ENCODE measurements at places on chromosomes 13 and 19. TPM values are rescaled to one million over a fixed set of nuclear protein-coding genes. Genes with fewer than 3 reads are reported as not detected.
A peak's percentile ranks its signal among the peaks of the same experiment; 100 is the strongest.

- DNase-seq, result no peak
These were observed 487 bp downstream of the RPS5 start for GRCh38 chr19:58387338-58388174.

The FLT3LG gene
- 6.8 TPM for total RNA-seq

The MCEMP1 gene
- total RNA-seq, result not detected

GRCh38 chr19:7783991-7784423, 21.0 kb downstream of the CLEC4M start:
- DNase-seq, result peak; percentile 20

DNA sequence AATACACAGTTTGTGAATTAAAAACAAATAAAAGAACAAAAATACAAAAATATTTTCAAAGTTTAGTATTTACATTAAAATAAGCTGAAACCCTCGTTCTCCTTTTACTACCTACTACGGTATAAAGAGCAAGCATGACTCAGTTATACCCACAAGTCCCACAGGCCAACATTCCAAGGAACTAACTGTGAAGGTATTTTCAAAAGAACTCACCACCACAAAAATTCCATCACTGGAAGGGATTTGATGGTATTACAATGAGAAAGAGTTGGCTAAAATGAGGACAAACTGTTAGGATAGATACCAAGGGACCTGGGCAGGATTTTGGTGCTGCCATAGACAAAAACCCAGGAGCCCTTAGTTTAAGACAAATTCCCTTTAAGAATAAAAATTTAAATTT, 122.7 kb downstream of the TBC1D4 start:
- peak; percentile 93 for DNase-seq

The ZNF534 gene
- 0.33 TPM for total RNA-seq

- DNase-seq, result no peak
These were observed 312 bp downstream of the GSK3A start for GRCh38 chr19:42242069-42242511.

DNA sequence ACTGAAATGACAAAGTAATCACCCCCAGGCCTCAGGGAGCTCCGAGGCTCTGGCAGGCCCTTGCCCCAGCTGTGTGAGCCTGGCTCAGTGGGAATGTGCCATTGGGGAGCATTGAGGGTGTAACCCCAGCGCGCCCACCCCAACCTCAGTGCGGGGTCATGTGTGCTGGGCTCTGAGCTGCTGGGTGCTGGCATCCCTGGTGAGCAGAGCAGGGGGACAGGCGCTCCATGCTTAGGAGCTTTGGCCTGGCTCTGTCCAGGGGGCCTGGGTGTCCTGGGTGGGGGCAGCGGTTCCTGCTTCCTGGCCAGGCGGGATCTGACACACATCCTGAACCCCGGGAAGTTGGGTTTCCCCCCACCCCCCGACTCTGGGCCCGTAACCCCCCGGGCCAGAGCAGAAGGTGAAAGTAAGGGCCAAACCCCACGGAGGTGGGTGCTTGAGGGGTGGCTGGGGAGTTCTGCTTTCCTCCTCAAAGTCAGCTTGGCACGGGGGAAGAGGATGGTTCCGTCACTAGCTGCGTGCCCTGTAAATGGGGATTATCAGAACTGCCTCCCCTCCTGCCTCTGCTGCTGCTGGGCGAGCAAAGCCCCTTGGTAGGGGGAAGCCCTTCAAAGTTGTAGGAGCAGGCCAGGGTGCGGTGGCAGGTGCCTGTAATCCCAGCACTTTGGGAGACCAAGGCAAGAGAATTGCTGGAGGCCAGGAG, 1.7 kb downstream of the LRP3 start:
- no peak for DNase-seq

- no peak for DNase-seq
These were observed 89.5 kb upstream of the SPATA13 start for GRCh38 chr13:24071016-24071415.

DNA sequence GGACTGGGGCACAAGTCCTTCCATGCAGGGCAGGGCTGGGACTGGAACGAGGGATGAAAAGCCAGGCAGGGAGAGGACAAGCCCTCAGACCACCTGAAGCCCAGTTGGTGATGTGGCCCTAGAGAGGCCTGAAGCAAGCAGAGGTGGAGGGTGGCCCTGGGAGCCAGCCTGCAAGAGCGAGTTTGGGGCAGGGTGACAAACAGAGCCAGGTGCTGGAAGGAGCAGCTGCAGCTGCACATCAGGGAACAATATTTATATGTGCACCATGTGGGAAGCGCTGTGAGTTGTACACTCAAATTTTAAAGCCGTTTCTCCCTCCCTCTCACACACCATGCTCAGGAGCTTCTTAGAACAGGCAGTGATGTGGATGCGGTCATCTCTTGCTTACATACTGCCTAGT, 67.8 kb downstream of the FGF9 start:
- no peak for DNase-seq

- no peak for DNase-seq
These were observed 25.6 kb upstream of the RNF17 start for GRCh38 chr13:24738366-24738847.

- DNase-seq, result no peak
These were observed 56.7 kb upstream of the UQCRFS1 start for GRCh38 chr19:29269641-29270040.

DNA sequence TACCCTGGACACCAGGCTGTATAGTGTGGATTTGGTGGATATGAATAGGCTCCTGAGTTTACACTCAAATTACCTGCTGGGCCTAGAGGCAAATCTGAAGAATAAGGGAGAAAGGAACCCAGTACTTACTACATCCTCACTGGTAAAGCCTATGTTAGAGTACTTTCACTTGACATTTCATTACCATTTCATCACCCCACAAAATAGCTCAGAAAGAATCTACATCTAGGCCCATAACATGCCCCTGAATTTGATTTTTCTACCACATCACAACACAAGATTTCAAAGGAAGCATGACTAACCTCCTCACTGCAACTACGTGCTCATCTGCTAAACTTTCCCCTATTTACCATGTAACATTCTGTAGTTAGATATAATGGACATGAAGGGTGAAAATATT, 43.3 kb downstream of the VWA8 start:
- peak; percentile 64 for DNase-seq

The OR10H5 gene
- total RNA-seq, result not detected

DNA sequence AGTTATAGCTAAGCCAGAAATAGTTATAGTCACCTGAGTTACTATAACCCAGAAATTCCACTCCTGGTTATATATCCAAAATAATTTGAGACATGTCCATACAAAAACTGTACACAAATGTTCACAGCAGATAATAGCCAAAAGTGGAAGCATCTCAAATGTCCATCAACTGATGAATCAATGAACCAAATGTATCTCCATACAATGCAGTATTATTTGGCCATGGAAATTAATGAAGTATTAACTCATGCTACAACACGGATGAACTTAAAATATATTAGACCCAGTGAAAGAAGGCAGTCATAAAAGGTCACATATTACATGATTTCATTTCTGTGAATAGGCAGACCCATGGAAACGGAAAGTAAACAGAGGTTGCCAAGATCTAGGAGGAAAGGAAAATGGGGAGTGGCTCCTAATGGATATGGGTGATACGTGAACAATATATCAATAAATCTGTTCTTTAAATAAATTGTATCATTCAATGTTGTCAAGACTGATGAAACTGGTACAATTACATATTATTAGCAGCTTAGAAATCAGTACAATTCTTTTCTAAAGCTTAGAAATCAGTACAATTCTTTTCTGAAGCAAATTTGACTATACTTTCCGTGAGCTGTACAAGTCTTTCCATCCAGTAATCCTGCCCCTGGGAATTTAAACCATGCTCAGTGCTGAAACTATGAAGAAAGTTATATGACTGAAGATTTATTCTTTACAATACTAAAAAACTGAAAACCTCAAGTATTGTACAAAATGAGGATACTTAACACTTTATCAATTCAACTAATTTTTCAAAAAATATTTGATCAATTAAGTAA, 47.0 kb upstream of the DIAPH3 start:
- DNase-seq, result no peak

- peak; percentile 67 for DNase-seq
These were observed 75.0 kb downstream of the DHRS12 start for GRCh38 chr13:51728972-51729371.

- no peak for DNase-seq
These were observed 10.5 kb downstream of the COMP start for GRCh38 chr19:18780631-18781030.

- DNase-seq, result no peak
These were observed 124.4 kb upstream of the SPRY2 start for GRCh38 chr13:80465321-80465720.

The FOSB gene
- 0.30 TPM for total RNA-seq

DNA sequence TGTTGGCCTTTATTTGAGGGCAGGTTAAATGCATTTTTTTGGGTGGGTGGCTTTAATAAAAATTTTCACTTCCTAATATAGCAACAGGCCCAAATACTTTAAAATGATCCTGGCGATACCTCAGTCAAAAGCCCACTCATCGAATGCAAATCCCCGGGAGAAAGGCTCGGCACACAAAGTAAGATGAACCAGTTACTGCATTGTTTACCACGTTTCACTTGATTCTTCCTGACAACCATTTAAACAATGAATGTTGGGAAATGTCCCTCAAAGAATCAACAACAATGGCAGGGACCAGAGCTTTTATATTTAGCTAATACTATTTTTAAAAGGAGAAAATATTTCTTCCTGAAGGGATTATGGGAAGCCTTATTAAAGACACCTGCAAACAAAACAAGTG, 187.7 kb downstream of the ABCC4 start:
- DNase-seq, result no peak

GRCh38 chr13:28031896-28032288, 43.4 kb upstream of the URAD start:
- DNase-seq, result no peak

Data from HT1080 (cell line).